ENCODE measurements at places on chromosomes 6 and 20.

DNA sequence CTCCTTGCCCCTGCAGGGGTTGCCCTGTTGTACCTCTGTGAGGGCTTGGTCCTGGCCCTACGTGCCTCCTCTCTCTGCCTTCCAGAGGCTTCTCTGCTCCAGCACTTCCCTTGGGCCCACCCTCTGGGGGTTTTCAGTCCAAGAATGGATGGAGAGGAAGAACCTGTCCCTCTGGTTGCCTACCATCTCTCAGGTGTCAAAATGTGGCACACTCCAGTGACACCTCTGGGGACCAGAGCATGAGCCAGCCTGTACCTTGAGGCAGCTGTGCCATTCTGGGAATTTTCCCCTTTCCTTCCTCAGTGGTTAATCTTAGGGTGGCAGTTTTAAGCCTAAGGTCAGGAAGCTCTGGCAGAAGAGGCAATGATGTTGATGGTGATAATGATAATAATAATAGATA, 115.2 kb upstream of the ARMC2 start:
- H3K27ac ChIP-seq = no peak overlapping the region
- no peaks in the 10 kb centered on the region for H3K4me1 ChIP-seq
- DNase-seq = no peak

- H3K27ac ChIP-seq = no peak overlapping the region
- no peaks in the 10 kb centered on the region for H3K36me3 ChIP-seq
- H3K27me3 ChIP-seq = no peaks in the 10 kb centered on the region
Measured at GRCh38 chr6:88641178-88641903, 322.1 kb downstream of the RNGTT start.

DNA sequence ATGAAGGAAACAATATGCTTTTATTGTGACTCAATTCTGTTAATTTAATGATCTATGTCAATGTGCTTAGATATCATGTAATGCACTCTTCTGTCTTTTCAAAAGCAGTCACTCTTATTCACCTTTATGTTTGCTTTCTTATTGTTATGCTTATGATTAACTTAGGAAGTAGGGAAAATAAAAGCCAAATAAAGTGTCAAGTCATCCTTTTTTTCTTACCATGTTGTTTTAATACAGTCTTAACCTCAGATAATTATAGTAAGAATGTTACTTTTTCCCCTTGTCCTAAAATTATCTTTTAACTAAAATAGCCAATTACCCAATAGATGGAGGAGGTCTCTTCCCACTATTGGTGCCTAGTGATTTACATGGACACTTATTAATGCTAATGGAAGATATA, 72.6 kb downstream of the TFAP2B start:
- no peak overlapping the region for H3K4me3 ChIP-seq
- no peaks in the 10 kb centered on the region for H3K27me3 ChIP-seq
- no peaks in the 10 kb centered on the region for H3K4me1 ChIP-seq
- no peaks in the 10 kb centered on the region for H3K36me3 ChIP-seq
- no peak for DNase-seq

DNA sequence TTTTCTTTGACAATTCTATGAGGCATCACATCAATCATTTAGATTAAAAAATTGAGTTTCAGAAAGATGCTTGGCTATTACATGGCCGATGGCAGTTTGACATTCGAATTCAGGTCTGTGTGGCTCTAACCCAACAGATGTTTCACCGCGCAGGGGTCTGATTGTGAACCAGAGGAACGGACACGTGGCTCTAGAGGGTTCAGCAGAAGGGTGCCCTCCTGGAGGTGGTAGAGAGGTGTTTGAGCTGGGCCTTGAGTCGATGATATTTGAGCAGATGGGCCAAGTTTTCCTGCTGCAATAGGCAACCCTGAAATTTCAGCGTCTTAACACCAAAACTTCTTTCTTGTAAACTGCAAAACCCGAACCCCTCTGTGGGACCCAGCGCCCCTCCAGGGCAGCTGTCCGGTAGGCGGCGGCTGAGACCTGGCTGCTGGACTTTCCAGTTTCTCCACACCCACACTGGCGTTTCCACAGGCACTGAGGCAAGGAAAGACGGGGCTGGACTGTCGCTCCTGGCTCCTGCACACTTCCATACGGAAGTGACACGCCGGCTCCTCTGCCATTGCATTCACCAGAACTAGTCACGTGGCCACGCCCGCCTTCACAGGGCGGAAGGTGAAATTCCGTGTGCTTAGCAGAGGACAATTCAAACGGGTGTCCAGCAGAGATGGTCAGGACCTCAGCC, 11.3 kb upstream of the AFDN start:
- H3K27me3 ChIP-seq = no peaks in the 10 kb centered on the region
- no peak overlapping the region for H3K4me3 ChIP-seq
- H3K27ac ChIP-seq = no peak overlapping the region

DNA sequence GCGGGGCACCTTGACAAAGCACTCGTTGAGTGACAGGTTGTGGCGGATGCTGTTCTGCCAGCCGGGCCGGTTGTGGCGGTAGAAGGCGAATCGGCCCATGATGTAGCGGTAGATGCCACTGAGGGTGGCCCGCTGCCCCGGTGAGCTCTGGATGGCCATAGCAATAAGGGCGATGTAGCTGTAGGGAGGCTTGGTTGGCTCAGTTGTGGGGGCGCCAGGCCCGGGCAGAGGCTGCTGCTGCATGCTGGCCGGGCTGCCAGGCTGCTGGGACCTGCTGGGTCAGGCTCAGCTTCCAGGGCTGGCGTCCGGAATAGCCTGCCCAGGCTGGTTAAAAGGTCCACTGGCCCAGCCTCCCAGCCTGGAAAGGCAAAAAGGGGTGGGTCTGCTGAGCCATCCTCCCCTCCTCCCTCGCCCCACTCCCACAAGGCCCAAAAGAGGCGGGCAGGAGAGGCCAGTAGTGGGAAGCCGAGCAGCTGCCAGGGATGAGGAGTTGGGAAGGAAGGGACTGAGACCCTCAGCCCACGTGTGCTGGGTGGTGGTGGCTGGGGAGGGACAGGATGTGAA, at the start of gene FOXS1:
FOXS1 (minus strand) TSS at position 305 of the 564 bp plus-strand sequence; CDS start at position 243, 62 bp downstream.
- peak within 1 kb of the TSS; percentile 30 for H3K27ac ChIP-seq
- H3K4me3 ChIP-seq = peak within 1 kb of the TSS; percentile 73
- no peaks in the 10 kb centered on the region for H3K36me3 ChIP-seq
- DNase-seq = peak; percentile 88
- H3K4me1 ChIP-seq = no peaks in the 10 kb centered on the region
- H3K27me3 ChIP-seq = no peaks in the 10 kb centered on the region

GRCh38 chr6:154792761-154793160, 59.5 kb downstream of the SCAF8 start:
- H3K4me3 ChIP-seq = no peak overlapping the region
- peaks cover 2% of the 10 kb centered on the region for H3K36me3 ChIP-seq
- no peaks in the 10 kb centered on the region for H3K27me3 ChIP-seq

- H3K27me3 ChIP-seq = no peaks in the 10 kb centered on the region
- no peak overlapping the region for H3K4me3 ChIP-seq
- no peaks in the 10 kb centered on the region for H3K36me3 ChIP-seq
- no peak overlapping the region for H3K27ac ChIP-seq
Measured at GRCh38 chr6:36297051-36297450, 27.2 kb downstream of the PNPLA1 start.

- DNase-seq = no peak
- H3K27ac ChIP-seq = no peak overlapping the region
- H3K27me3 ChIP-seq = no peaks in the 10 kb centered on the region
Measured at GRCh38 chr6:125018136-125018535, 55.9 kb downstream of the RNF217 start.

DNA sequence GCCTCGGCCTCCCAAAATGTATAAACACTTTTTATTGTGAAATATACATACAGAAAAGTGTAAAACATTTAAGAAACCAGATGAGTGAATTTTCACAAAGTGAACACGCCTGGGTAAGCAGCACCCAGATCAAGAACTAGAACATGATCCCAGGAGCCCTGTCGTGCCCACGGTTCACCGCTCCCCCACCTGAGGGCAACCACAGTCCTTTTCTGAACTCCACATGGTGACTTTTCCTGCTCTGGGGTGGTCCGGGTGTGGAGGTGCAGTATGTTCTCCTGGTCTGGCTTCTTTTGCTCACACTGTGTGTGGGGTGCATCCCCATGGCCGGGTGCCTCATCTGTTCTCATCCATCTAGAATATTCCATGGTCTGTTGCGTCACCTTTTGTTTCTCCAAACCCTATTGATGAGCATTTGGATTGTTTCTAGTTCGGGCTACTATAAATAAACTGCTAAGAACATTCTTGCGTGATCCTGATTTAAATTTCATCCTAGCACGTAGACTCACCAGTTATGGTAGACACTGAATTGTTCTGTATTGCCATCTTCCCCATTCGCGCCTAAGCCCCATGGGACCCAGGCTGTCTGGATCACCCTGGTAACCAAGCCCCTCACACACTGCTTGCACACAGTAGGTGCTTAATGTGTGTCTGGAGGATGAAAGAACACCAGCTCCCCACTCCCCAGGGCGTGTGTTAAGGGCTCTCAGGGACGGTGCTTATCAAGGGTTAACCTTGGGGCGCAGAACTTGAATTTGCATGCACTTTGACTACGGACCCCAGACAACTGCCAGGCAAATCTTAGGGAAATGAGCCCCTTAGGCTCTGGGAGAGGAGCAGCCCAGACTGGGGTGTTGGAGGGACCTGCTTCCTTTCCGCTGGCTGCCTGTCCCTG, 56.2 kb downstream of the CTCFL start:
- H3K4me3 ChIP-seq = no peak overlapping the region
- H3K36me3 ChIP-seq = no peaks in the 10 kb centered on the region
- H3K27ac ChIP-seq = no peak overlapping the region

GRCh38 chr6:152701081-152701862, 3.6 kb downstream of the MYCT1 start:
- DNase-seq = no peak
- H3K36me3 ChIP-seq = no peaks in the 10 kb centered on the region
- H3K4me3 ChIP-seq = no peak overlapping the region
- H3K27ac ChIP-seq = no peak overlapping the region
- H3K27me3 ChIP-seq = no peaks in the 10 kb centered on the region
- no peaks in the 10 kb centered on the region for H3K4me1 ChIP-seq

DNA sequence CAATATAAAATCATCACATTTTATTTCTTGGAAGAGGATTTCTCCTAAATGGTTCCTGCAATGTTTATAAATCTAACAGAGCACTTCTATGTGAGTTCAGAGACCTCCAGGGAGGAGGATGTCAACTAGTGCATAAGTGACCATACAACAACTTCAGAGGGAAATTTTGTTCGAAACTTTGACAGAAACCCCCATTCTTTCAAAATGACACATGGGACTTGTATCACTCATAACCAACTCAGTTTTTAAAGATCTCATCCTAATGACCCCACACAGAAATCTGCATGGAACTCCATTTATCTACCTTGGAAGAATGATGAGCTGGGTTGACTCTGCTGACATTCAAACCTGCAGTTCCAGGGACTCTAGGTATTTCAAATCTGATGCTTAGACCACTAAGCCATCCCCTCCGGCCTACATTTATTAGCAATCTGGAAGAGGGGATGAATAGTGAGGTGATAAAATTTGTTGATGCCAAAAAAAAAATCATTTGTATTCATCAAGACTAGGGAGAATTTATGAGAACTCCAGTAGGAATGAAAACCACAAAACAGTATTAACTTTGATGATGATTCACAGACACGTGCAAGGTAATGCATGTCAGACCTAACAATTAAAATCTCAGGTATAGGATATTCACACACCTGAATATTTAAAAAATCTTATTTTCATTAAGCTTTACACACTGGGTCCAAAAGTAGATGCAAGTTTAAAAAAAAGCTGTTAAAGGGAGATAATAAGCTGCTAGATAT, 153.0 kb downstream of the REV3L start:
- no peak for DNase-seq
- H3K36me3 ChIP-seq = peaks cover 2% of the 10 kb centered on the region
- no peaks in the 10 kb centered on the region for H3K27me3 ChIP-seq
- no peak overlapping the region for H3K4me3 ChIP-seq

GRCh38 chr6:141484711-141485110, 648.0 kb upstream of the GJE1 start:
- no peaks in the 10 kb centered on the region for H3K27me3 ChIP-seq
- H3K4me3 ChIP-seq = no peak overlapping the region
- H3K36me3 ChIP-seq = no peaks in the 10 kb centered on the region
- no peak for DNase-seq
- no peaks in the 10 kb centered on the region for H3K4me1 ChIP-seq
